Type B pancreatic cell (in vitro differentiated cells): ENCODE measurements at places on chromosomes 11 and 22. TPM values are rescaled to one million over a fixed set of nuclear protein-coding genes. Genes with fewer than 3 reads are reported as not detected.

GRCh38 chr11:108931168-108931567 lies 266.3 kb downstream of the DDX10 start:
- no peaks in the 10 kb centered on the region for H3K27me3 ChIP-seq
- peaks cover 17% of the 10 kb centered on the region for H3K36me3 ChIP-seq
- DNase-seq, result no peak
- peaks cover 12% of the 10 kb centered on the region for H3K4me1 ChIP-seq

GRCh38 chr11:59224351-59224928 lies 11.7 kb upstream of the MPEG1 start:
- no peak overlapping the region for H3K4me3 ChIP-seq
- DNase-seq, result no peak
- H3K27me3 ChIP-seq, result peaks cover 5% of the 10 kb centered on the region
- no peaks in the 10 kb centered on the region for H3K36me3 ChIP-seq

DNA sequence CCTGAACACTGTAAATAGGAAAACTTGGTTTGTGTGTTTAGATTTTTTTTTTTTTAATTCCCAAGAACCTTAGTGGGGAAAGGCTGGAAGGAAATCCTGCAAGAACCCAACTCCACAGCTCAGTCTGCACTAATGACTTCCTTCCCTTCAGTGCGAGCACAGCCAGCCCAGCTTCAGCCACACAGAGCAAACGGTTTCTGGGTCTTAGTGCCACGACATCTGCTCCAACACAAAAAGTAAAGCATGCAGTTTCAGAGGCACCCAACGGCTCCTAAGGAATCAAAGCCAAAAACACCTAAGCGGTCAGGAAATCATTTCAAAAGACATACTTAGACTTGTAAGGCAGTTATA lies 236.1 kb downstream of the TTC28 start:
- peaks cover 28% of the 10 kb centered on the region for H3K4me1 ChIP-seq
- H3K4me3 ChIP-seq, result peak overlapping the region; percentile 97
- no peak for DNase-seq
- no peaks in the 10 kb centered on the region for H3K36me3 ChIP-seq

DNA sequence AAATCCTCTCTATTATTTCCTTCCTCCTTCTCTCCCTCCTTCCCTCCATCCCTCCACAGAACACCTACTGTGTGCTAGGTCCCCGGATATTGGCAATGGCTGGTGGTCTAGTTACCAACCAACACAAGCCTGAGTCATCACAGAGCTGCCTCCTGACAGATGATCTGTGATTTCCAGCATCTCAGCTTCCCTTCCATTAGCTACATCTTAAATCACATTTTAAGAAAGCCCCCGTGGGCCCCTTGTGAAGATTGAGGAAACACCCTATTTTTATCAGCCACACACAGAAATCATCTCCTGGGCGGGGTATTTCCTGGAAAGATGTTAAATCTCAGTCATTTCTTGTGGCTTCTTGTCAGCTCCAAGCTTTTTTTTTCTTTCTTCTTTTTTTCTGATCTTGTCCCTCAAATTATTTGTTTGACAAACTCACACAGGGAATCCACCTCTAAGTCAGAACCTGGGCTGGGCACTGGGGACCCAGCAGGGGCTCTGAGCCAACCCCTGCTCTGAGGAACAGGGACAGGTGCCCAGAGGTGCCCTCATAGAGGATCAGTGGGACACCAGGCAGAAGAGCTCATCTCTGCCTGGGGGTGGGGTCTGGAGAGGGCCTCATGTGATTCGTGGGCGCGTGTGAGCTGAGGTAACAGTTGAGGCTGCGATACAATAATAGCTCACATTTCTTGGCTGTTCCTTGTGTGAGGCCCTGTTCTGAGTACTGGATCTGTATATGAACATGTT lies 42.4 kb downstream of the CACNA1I start:
- peaks cover 30% of the 10 kb centered on the region for H3K27me3 ChIP-seq
- no peak for DNase-seq
- H3K27ac ChIP-seq, result peak overlapping the region; percentile 12
- no peaks in the 10 kb centered on the region for H3K4me1 ChIP-seq
- no peaks in the 10 kb centered on the region for H3K36me3 ChIP-seq

DNA sequence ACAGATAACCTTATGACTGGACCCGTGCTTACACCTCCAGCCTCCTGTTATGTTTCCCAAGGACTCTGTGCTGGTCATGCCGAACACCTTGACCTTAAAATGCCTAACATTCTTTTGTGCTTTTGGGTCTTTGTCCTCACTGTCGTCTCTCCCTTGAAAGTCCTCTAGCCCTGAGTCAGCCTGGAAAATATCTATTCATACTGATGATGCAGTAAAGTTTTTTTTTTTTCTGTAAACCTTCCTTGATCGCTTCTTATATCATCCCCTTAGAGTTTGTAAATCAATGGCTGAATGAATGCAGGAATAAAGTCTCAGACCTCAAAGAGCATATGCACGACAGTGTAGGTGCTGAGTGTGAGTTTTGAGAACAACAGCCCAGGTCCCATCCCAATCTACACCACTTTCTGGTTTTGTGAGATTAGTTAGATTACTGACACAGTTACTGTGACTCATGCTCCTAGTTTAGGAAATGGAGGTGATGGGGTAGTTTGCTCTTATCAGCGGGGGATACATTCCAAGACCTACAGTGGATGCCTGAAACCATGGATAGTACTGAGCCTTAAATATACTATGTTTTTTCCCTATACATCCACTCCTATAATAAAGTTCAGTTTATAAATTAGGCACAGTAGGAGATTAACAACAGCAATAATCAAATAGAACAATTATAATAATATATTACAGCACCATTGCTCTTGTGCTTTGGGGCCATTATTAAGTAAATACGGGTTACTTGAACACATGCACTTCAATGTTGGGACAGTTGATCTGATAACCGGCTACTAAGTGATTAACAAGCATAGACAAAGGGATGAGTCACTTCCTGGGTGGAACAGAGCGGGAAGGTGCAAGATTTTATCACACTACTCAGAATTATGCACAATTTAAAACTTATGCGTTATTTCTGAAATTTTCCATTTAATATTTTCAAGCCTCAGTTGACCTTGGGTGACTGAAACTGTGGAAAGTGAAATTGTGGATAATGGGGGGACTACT lies 8.6 kb downstream of the TCN1 start:
- H3K27ac ChIP-seq, result no peak overlapping the region
- H3K36me3 ChIP-seq, result no peaks in the 10 kb centered on the region
- no peak overlapping the region for H3K4me3 ChIP-seq

GRCh38 chr11:116046127-116046526 lies 541.9 kb upstream of the CADM1 start:
- no peaks in the 10 kb centered on the region for H3K36me3 ChIP-seq
- no peak overlapping the region for H3K4me3 ChIP-seq
- peaks cover 52% of the 10 kb centered on the region for H3K27me3 ChIP-seq

GRCh38 chr11:68904248-68904847 lies 657 bp downstream of the IGHMBP2 start:
- peak overlapping the region; percentile 99 for H3K4me3 ChIP-seq
- H3K27ac ChIP-seq, result peak overlapping the region; percentile 95
- H3K36me3 ChIP-seq, result peaks cover 9% of the 10 kb centered on the region
- no peaks in the 10 kb centered on the region for H3K27me3 ChIP-seq
- peaks cover 28% of the 10 kb centered on the region for H3K4me1 ChIP-seq

DNA sequence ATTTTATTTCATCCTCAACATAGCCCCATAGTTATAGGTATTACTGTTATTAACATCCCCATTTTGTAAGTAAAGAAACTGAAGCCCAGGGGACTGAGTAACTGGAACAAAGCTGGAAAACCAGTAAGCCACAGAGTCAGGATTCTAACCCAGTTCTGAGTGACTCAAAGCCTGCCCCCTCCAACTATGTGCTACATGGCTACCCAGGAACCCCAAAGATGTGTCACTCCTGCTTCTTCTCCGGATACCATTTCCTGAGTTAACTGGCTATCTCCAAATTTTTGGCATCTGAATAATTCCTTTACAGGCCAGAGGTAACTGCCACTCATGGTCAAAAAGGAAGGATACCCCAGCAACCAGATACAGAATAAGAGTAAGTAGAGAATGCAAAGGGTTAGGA lies 43.6 kb downstream of the TENM4 start:
- no peak overlapping the region for H3K27ac ChIP-seq
- peaks cover 26% of the 10 kb centered on the region for H3K4me1 ChIP-seq
- peaks cover 6% of the 10 kb centered on the region for H3K27me3 ChIP-seq
- no peak overlapping the region for H3K4me3 ChIP-seq
- H3K36me3 ChIP-seq, result peaks cover 5% of the 10 kb centered on the region
- no peak for DNase-seq

- no peak overlapping the region for H3K27ac ChIP-seq
- H3K4me1 ChIP-seq, result peaks cover 6% of the 10 kb centered on the region
- peaks cover 15% of the 10 kb centered on the region for H3K27me3 ChIP-seq
Measured at GRCh38 chr11:17506314-17506713, 29.7 kb upstream of the ABCC8 start.

GRCh38 chr22:30650508-30651116 lies 15.0 kb downstream of the SLC35E4 start:
- DNase-seq, result no peak
- H3K4me3 ChIP-seq, result no peak overlapping the region
- peaks cover 5% of the 10 kb centered on the region for H3K4me1 ChIP-seq
- no peak overlapping the region for H3K27ac ChIP-seq
- H3K27me3 ChIP-seq, result no peaks in the 10 kb centered on the region
- no peaks in the 10 kb centered on the region for H3K36me3 ChIP-seq

GRCh38 chr11:78810559-78811009 lies 235.9 kb upstream of the NARS2 start:
- no peaks in the 10 kb centered on the region for H3K27me3 ChIP-seq
- peak overlapping the region; percentile 29 for H3K4me3 ChIP-seq
- H3K36me3 ChIP-seq, result peaks cover 21% of the 10 kb centered on the region
- H3K27ac ChIP-seq, result peak overlapping the region; percentile 78
- no peak for DNase-seq

GRCh38 chr11:107567739-107568335 lies 2.3 kb upstream of the ALKBH8 start:
- no peaks in the 10 kb centered on the region for H3K27me3 ChIP-seq
- no peak overlapping the region for H3K4me3 ChIP-seq
- H3K27ac ChIP-seq, result no peak overlapping the region
- no peak for DNase-seq

- no peak for DNase-seq
- peaks cover 29% of the 10 kb centered on the region for H3K4me1 ChIP-seq
- no peaks in the 10 kb centered on the region for H3K27me3 ChIP-seq
- H3K36me3 ChIP-seq, result peaks cover 8% of the 10 kb centered on the region
- H3K4me3 ChIP-seq, result no peak overlapping the region
Measured at GRCh38 chr11:92257536-92257935, 32.9 kb downstream of the FAT3 start.

DNA sequence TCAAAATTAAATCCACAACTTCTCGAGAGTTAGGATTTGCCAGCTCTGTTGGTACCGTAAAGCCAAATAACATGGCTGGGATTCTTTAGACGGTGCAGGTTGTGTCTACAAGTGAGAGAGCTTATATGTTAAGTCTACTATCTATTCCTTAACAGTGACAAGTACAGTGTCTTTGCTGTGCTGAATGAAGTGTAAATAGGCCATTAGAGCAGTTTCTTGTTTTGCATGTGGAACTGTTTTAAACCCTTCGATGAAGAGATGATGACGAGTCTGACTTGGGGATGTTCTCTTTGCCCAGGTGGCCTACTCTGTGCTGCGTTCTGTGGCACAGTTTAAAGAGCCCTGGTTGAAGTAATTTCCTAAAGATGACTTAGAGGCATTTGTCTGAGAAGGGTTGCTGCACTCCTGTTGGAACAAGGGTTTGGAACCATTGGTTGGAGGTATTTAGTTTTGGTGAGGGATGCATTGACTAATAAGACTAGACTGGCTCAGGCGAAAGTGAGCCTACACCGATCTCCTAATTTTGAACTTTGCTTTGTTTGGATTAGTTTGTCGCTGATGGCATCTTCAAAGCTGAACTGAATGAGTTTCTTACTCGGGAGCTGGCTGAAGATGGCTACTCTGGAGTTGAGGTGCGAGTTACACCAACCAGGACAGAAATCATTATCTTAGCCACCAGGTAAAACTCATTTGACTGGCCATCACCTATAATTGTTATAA lies 988 bp downstream of the RPS3 start:
- peak overlapping the region; percentile 95 for H3K4me3 ChIP-seq
- peaks cover 44% of the 10 kb centered on the region for H3K36me3 ChIP-seq
- H3K4me1 ChIP-seq, result peaks cover 37% of the 10 kb centered on the region
- H3K27me3 ChIP-seq, result peaks cover 8% of the 10 kb centered on the region
- H3K27ac ChIP-seq, result peak overlapping the region; percentile 97

- no peak overlapping the region for H3K4me3 ChIP-seq
- no peak for DNase-seq
- no peaks in the 10 kb centered on the region for H3K4me1 ChIP-seq
- peaks cover 22% of the 10 kb centered on the region for H3K36me3 ChIP-seq
- H3K27me3 ChIP-seq, result no peaks in the 10 kb centered on the region
Measured at GRCh38 chr11:77725433-77725832, 87.8 kb upstream of the CLNS1A start.

GRCh38 chr22:48556222-48556621 lies 1271.5 kb downstream of the BRD1 start:
- H3K27me3 ChIP-seq, result peaks cover 4% of the 10 kb centered on the region
- no peak overlapping the region for H3K4me3 ChIP-seq
- H3K4me1 ChIP-seq, result peaks cover 4% of the 10 kb centered on the region
- no peaks in the 10 kb centered on the region for H3K36me3 ChIP-seq

The OR51B4 gene
- total RNA-seq, result not detected in 2 replicates

The OR51E1 gene
- total RNA-seq, result 0.48 and 0.51 TPM in 2 replicates

The TPBGL gene
- 0.31 and 0.56 TPM in 2 replicates for total RNA-seq

The ARHGEF12 gene
- total RNA-seq, result 73.8 and 85.7 TPM in 2 replicates

The ENTHD1 gene
- total RNA-seq, result not detected in 2 replicates

The NLRX1 gene
- total RNA-seq, result 8.7 and 11.5 TPM in 2 replicates

The CRYBB1 gene
- total RNA-seq, result 4.6 TPM in 1 of 2 replicates, not detected in the other

The MAPK8IP2 gene
- 13.0 and 16.5 TPM in 2 replicates for total RNA-seq
